ENCODE measurements at places on chromosomes 12 and 14. TPM values are rescaled to one million over a fixed set of nuclear protein-coding genes. Genes with fewer than 3 reads are reported as not detected.
A peak's percentile ranks its signal among the peaks of the same experiment; 100 is the strongest.

Gene MYRFL
- total RNA-seq = not detected

DNA sequence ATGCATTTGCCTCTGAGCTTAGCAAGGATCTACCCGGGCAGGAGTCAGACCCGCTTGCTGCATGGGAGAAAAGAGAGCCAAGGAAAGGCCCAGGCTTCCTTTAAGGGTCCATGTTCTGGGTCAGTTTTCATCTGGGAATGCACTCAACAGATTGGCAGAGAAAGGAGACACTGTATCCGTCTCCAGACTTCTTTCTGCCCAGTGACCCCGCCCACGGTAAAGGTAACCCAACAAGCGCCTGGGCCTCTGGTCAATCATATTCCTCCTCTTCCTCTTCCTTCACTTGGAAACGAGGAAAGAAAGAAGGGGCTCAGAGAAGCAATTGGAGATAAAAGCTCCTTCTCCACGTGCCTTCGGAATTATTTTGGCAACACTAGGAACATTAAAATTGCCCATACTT, 27.1 kb upstream of the TCP11L2 start:
- H3K4me3 ChIP-seq = no peak overlapping the region
- no peaks in the 10 kb centered on the region for H3K4me1 ChIP-seq
- DNase-seq = no peak
- H3K27ac ChIP-seq = no peak overlapping the region

GRCh38 chr12:33587354-33587753, 147.7 kb upstream of the SYT10 start:
- H3K27me3 ChIP-seq = no peaks in the 10 kb centered on the region
- H3K4me3 ChIP-seq = no peak overlapping the region
- DNase-seq = no peak
- peaks cover 6% of the 10 kb centered on the region for H3K4me1 ChIP-seq

DNA sequence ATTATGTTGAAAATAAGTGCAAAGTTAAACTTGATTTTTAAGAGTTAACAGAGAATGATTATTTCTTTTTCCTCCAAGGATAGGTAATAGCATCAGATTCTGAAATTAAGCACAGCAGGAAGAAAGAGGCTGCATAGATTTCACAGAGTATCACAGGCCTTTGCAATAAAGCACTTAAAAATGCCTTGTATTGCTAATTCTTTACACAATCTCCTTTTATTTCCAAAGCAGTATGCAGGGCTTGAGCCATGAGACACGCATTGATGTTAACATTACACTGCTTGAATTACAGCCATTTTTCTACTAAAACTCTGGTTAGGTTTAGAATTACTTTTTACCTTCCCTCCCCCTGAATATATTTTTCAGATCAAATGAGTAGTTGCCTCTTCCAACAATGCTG, 398.3 kb downstream of the BCAT1 start:
- H3K27me3 ChIP-seq = no peaks in the 10 kb centered on the region
- DNase-seq = no peak
- H3K36me3 ChIP-seq = no peaks in the 10 kb centered on the region
- H3K4me3 ChIP-seq = peak overlapping the region; percentile 24

Gene REM2
- total RNA-seq = 3.9 TPM
